Left lung (tissue), 14 donors: ENCODE measurements at places on chromosomes 2 and 18.

DNA sequence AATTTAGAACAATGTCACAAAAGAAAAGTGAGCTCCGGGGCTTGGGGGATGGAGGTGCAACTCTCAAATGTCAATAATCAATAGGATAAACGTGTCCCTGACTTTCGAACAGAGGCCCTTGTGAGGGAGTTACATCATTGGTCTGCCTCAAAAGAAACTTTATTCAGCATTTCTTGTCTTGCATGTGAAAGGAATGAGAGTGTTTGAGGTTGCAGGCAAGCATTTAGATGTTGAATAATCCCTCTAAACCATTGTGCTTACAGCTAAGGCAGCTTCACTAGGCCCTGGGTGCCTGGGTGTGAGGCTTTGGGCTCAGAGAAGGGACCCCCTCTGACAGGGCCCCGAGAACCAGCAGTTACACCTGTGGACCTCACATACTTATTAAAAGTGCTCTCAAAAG is 28.6 kb upstream of the FHL2 start:
- DNase-seq = no peak

DNA sequence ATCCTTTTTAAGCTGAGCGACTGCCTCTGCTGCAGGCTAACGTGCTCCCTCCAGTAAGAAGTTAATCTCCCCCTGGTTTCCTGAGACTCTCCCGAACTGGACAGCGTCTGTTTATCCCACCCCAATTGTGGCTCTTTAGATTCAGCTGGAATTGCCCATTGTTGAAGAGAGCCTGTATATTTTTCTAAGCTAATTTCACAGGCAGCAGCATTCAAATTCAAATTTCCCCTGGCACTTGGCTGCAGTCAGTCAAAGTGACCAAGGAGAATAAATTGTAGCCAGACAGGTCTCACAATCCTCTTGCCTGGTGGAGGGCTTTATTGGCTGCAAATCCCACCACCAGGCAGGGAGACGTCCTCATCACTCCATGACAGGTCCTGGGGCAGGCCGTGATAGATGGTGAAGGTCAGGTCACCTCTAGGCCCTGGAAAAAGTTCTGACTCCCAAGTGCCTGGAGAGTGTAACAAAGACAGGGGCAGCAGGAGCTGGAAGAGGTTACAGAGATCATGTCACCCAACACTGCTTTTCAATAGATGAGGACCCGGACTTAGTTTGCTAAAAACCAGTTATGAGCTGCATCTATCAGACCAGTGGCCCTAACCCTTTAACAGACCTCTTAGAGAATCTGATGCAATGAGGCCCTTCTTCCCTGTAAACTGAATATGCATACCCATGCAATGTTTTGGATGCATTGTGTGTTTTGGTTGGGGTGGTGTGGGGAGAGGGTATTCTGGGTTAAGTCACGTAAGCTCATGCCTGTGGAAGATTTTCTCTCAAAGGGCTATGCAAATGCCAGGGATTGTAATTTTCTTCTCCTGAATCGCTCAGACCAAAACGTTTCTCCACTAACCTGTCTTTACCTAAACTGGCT is 32.3 kb upstream of the C18orf32 start:
- DNase-seq = no peak

DNA sequence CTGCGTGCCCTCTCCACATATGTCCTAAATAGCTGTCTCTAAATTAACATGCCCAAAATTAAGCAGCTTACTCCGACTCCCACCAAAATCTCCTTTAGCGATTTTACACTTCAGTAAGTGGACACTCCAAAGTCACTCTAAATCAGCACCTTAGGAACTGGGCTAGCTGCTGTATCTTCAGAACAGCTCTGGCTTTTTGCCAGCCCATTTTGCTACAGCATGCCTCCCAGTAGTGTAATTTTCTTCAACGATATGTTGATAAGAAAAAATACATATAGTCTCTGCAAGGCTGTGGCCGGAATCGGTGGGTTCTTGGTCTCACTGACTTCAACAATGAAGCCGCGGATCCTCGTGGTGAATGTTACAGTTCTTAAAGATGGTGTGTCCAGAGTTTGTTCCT is 291.8 kb upstream of the RGPD4 start:
- no peak for DNase-seq

DNA sequence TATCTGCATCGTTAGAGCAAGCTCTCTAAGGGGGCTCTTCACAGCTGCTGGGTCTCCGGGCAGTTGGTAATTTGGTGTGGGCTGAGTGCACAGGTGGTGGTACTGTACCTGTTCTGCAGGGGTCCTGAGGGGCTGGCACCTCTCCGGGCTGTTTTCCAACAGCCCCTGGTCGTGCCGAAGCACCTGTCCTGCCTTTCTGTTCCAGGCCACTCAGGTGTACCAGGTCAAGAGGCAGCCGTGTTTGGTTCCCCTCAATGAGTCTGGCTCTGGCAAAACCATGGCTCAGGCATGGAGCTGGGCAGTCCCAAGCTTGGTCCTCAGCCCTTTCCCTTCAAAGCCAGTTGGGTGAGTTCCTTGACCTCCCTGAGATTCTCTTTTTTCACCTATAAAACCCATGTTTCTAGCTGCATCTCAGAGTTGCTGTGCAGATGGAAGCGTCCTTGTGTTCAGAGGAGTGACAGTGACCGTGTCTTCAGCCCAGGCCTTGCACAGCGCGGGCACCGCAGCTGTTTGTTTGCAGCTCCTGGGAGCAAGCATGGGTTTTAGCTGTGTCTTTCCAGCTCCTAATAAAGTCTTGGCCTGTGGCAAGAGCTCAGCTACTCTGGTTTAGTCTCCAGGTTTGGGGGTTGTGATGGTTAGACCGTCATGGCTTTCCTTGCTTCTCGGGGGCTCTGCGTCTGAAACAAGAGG is 110.9 kb downstream of the GLI2 start:
- DNase-seq = no peak

DNA sequence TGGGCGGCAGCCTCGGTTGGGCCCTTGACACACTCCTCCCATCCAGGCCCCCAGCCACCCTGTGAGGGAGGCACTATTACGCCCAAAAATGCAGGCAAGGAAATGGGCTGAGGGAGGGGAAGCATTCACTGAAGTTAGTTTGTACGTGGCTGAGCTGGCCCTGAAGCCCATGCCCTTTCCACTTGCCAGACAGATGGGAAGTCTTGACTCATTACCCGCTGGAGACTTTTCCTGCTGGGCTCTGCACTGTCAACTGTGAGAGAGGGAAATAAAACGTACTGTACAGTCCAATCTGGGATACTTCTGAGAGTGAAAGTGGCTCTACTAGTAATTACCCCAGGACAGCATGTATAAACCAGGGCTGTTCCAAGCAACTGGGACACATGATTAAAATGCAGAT is 125.9 kb downstream of the MSH2 start:
- no peak for DNase-seq

DNA sequence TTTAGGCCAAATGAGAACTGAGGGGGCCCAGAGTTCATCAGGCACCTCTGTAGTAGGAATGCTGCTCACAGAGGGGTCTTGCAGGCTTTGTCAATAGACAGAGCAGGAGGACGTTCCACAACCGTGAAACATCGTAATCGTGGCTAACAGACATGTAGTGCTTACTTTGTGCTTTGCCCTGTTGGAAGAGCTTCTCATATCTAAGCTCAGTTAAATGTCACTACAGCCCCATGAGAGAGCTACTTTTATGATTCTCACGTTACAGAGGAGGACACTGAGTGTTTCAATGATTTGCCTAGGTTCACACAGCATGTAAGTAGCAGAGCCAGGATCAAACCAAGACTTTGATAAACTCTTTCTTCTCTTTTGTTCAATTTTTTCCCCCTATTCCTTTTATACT is 136.6 kb downstream of the MYCN start:
- no peak for DNase-seq

- no peak for DNase-seq
Measured at GRCh38 chr2:28633746-28634145, 117.9 kb upstream of the PPP1CB start.

DNA sequence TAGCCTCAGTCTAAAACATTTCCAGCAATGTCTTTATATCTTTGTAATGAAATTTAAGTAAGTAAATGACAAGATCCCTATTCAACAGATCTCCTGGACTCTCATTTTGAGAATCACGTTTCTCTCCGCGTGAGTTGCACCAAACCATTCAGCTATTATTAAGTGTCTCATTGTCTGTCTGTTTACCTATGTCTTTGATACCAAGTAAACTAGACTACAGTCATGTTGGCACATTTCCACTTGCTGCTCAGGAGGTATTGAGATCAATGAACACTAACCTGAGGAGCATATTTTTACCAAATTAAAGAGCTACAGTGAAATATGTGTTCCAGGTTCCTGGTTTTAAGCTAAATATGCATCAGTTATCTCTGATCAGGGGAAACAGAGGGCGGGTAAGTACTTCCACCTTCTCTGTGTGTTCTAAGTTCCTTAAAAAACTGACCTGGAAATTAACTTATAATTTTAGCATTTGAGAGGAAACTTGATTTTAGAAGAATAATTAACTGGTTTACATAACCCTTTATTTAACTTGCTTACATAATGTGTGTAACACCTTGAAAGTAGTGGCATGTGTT is 125.8 kb downstream of the OSBPL6 start:
- DNase-seq = no peak

- DNase-seq = no peak
Measured at GRCh38 chr2:238376884-238377391, 49.8 kb upstream of the ASB1 start.

- DNase-seq = peak; percentile 37
Measured at GRCh38 chr2:240351088-240351741, 84.2 kb upstream of the GPC1 start.

- no peak for DNase-seq
Measured at GRCh38 chr2:54588244-54588899, 132.2 kb downstream of the SPTBN1 start.

- no peak for DNase-seq
Measured at GRCh38 chr2:38174646-38175423, 98.9 kb upstream of the CYP1B1 start.

- no peak for DNase-seq
Measured at GRCh38 chr2:170446078-170446477, 268.1 kb downstream of the MYO3B start.

GRCh38 chr18:33440060-33441043 is at the start of gene CCDC178:
Gene CCDC178, minus strand, starts transcription at chr18:33440721. Its CDS starts 28,633 bp downstream, at chr18:33412088.
- peak; percentile 86 for DNase-seq

- DNase-seq = no peak
Measured at GRCh38 chr2:212424082-212424481, 114.5 kb downstream of the ERBB4 start.

DNA sequence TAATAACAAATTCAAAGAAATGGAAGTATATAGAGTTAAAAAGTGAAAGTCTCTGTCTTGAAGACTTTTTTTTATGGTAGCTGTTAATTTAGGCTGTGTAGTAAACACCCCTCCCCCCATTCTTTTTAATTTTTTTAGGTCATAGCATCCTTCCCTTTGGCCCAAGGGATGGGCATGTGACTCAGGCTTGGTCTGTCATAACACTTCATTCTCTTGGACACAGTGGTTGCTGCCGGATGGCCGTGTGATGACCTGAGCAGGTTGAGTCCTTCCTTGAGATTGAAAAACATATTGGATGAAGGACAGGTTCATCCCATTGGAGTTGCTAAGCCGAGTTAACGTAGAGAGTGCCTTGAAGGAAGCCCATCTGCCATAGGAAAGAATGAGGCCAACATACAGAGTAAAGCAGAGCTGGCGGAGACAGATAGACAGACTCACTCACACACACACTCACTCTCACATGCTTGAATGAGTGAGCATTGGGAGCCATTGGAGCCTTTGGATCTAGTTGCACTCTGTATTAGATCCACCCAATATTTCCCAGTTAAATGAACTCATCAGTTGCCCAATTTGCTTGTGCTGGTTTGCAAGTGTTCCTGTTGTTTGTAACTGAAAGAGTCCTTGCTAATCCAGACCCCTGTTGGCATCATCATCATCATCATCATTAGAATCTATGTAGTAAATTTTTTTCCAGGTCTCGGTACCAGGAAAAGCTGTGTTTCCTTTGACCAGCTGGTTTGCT is 14.7 kb downstream of the NCOA1 start:
- DNase-seq = no peak

GRCh38 chr2:49309461-49309860 is 155.1 kb upstream of the FSHR start:
- no peak for DNase-seq

GRCh38 chr2:137252934-137253333 is 487.6 kb downstream of the THSD7B start:
- DNase-seq = no peak

DNA sequence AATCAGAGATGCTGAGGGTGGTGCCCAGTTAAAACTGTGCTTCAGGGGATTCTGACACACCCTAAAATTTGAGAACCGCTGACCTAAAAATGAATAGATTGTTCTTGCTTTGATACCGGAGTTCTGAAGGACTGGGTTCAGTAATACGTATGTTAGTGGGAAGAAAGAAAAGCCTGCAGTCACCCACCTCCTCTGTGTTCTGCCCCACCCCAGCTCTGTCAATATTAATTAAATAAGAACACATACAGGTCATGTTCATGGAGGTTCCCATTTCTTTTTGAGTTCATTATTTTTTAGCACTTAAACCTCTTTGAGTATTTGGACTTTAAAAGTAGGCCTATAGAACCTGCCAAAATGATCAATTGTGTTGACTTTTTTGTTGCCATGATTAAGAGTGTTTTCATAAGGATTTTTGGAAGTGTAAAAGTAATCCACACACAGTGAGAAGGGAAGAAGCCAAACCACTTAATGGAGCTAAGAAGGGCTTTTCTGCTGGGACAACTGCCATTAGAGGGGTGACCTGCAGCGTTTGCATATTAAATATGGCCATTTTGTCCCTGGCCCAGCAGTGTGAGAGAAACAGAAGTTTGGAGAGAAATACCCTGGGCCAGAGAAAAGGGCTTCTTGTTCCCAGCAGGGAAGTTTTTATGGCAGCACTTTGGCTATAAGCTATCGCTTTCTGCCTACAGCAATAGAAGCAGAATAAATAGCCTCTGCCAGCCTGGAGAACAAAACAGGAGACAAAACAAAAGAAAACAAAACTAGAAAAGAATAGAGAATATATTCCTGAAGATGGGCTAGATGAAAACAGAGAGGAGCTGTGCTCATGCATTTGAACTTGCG is 80.7 kb upstream of the RNF152 start:
- no peak for DNase-seq

- DNase-seq = no peak
Measured at GRCh38 chr2:41907771-41908207, 140.0 kb upstream of the PKDCC start.

GRCh38 chr2:194730266-194730665 is 926.8 kb upstream of the SLC39A10 start:
- no peak for DNase-seq

DNA sequence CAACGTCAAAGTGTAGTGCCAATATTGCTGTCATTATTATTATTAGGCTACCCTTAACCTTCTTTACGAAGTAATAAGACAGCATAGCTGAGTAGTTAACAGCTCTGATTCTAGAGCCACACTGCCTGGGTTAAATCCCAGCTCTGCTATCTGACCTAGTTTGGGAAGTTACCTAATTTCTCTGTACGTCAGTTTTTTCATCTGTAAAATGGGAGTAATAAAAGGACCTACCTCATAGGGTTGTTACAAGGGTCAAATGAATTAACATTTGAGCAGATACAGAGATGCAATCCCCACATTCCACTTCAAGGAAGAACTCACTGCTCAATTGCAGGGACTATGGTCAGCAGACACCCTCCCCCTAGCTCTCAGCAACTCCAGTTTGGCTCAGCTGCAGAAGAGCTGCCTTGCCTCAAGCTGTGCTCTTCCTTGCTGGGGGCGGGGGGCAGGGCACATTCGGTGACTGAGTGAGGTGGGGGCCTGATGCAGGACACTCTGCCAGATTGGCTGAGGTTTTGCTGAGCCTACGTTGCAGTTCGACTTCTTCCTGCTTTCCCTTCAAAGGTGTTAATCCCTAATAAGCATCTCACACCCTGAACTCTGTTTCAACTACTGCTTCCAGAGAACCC is 11.0 kb upstream of the LGALSL start:
- no peak for DNase-seq

- DNase-seq = peak; percentile 85
Measured at GRCh38 chr18:77101410-77102258, 30.9 kb downstream of the MBP start.

GRCh38 chr2:109110170-109110569 is 18.8 kb upstream of the SH3RF3 start:
- DNase-seq = no peak
